ENCODE measurements at places on chromosomes 16 and 17.

- DNase-seq = no peak
These were observed 47.5 kb downstream of the USP22 start for GRCh38 chr17:20995164-20995872.

DNA sequence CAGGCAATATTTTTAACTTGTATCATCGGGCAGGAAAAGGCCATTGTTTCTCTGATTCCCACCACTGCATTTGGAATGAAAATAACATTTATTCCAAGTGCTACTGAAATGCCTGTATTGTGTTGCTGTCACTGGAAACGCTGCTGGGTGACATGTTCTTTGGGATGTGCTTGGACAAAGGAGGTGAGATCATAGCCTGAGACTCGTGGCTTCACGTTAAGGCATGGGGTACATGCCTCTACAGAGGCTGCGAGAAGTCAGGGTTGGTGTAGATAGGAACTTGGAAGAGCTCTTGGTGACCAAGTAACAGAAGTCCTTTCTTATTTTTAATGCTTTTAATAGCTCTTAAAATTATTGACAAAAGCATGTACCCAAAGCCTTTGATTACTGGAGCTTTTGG, 58.8 kb upstream of the MAF start:
- DNase-seq = no peak

- no peak for DNase-seq
These were observed 111.3 kb upstream of the WSCD1 start for GRCh38 chr17:5958850-5959249.

DNA sequence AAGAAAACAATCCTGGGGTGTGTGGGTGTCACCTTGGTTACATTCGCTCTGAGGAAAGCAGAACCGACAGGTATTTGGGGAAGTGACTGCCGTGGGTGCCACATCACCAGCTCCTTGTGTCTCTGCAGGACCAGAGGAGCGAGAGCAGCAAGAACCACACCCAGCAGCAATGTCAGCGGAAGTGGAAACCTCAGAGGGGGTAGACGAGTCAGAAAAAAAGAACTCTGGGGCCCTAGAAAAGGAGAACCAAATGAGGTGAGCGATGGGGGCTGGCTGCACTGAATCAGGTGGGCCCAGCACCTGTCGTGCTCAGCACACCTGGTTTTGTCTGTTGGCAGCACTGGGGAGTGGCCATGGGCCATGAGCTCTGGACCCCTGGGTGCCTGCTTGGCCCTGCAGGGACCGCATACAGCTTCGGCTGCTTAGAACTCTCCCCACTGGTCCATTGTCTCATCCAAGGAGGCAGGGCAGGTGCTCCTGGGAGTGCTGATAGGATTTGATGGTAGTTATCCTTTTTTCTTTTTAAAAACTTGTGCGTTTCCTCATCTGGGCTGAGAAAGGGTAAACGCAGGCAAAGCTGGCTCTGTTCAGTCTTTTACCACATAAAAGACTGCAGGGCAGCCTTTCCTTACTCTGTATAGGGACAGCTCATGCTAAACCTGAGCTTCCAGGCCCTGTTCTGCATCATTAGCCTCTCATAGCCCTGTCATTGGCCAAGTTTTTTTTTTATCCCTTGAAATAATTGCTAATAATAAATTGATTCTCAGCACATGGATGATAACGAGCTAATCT, 29.4 kb downstream of the HMOX2 start:
- DNase-seq = peak; percentile 61

- DNase-seq = no peak
These were observed 26.5 kb downstream of the KAT7 start for GRCh38 chr17:49814781-49815529.

- DNase-seq = no peak
These were observed 80.8 kb upstream of the DYNLRB2 start for GRCh38 chr16:80459966-80460365.

- no peak for DNase-seq
These were observed 95.9 kb downstream of the METRNL start for GRCh38 chr17:83175119-83175821.

GRCh38 chr17:4492721-4493561, 5.7 kb upstream of the SPNS2 start:
- peak; percentile 24 for DNase-seq

DNA sequence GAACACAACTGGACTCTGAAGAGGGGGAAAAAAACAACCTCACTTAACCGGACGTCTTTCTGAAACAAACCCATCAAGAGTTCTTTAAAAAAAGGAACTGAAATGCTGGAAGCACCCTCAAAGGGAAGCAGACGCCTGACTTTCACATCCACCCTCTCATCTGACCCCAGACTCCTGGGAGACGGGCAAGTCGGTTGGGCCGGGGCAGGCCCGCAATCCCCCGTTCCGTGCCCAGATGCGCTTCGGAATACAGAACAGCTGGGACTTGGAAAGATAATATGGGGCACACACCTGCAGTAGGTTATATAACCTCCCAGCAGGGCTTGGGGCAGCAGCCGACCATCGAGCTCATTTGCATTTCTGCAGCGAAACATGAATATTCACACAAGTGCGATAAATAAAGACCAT, 3.7 kb downstream of the ARHGAP27 start:
- DNase-seq = no peak

- DNase-seq = no peak
These were observed 68.7 kb downstream of the CEP95 start for GRCh38 chr17:64575431-64575830.

GRCh38 chr16:66353055-66353454, 13.4 kb upstream of the CDH5 start:
- DNase-seq = no peak

DNA sequence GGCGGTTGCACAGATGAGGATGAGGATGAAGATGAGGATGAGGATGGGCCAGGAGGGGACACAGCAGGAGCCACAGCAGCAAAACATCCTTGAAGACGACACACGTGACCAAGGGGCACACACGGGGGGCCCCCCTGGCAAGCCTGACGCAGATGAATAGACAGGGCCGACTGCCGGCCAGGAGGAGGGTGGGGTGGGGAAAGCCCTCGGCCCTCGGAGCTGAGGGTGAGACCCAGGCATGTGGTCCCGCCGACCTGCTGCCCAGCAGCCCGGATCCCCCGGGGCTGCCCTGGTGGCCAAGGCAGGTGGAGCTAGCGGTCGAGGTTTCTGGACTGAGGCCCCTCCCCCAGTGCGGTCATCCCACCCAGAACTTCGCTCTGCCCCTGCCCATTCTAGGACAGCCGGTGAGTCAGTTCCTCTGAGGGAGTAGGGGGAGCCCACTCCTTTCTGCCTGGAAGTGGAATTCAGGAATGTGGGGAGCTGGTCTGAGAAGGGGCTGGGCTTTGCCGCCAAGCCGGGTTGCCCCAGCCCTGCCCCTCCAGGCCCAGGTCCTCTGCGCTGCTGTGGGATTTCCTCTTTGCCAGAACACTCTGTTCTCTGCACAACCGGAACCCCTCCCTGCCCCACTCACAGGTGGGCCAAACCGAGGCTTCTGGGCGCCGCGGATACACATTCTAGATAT, 9.9 kb downstream of the CYGB start:
- peak; percentile 51 for DNase-seq

DNA sequence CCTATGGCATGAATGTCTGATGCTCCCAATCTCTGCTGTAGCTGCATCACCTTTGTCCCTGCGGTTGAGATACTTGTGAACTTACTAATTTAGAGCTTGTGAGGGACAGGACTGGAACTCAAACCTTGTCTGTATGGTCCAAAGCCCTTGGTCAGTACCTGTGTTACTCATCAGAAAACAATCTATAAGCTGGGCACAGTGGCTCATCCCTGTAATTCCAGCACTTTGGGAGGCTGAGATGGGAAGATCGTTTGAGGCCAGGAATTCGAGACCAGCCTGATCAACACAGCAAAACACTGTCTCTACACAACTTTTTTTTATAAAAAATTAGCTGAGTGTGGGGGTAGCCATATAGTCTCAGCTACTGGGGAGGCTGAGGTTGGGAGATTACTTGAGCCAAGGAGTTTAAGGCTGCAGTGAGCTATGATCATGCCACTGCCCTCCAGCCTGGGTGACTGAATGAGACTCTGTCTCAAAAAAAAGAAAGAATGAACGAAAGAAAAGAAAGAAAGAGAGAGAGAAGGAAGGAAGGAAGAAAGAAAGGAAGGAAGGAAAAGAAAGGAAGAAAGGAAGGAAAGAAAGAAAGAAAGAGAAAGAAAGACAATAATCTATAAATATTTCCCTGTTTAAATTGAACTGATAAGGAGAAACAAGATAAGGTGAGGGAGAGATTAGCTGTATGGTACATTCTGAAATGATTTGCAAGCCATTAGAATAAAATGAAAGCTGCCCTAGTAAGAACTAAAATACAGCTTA, 31.7 kb upstream of the MYH10 start:
- no peak for DNase-seq

- DNase-seq = no peak
These were observed 53.4 kb downstream of the PITPNM3 start for GRCh38 chr17:6502871-6503509.

- no peak for DNase-seq
These were observed 543 bp downstream of the TXNDC11 start for GRCh38 chr16:11742093-11742535.
